ENCODE measurements at places on chromosomes 6 and 20. TPM values are rescaled to one million over a fixed set of nuclear protein-coding genes. Genes with fewer than 3 reads are reported as not detected.

DNA sequence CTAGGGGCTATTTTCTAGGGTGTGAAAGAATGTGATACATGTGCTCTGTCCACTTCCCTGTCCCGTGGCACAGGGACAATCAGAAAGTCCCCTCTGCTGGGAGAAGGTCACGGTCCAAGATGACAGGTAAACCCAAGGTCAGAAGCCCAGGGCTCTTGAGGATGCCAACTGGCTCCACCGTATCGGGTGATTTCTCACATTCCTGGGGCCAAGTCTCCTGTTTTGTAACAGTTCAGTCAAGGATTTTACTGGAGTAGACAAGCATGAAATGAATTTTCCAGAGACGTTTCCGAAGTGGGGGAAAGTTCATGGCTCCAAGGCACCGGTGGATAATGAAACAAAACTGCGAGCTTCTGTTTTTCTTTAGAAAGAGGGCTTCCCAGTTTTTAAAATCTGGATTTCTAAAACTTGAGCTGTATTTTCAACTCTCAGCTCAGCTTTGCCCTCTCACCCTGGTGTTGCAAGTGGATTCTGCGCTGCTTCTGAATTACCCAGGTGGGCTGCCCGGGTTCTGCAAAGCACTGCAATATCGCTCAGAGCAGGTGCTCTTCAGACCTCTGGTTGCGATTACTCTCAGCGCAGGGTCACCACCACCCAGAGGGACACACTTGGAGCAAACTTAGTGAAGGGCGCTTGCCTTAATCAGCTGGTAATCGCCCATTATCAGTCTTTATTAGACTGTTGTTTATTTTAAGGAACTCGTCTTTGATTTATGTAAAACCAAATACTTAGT lies 64.4 kb upstream of the TMEM170B start:
- no peak for DNase-seq

GRCh38 chr20:50516180-50516934 lies 6.2 kb downstream of the PTPN1 start:
- no peak for DNase-seq

- no peak for DNase-seq
These were observed 53.8 kb downstream of the MACROD2 start for GRCh38 chr20:14049111-14049510.

- DNase-seq, result no peak
These were observed 488.5 kb upstream of the BTBD3 start for GRCh38 chr20:11429168-11429567.

DNA sequence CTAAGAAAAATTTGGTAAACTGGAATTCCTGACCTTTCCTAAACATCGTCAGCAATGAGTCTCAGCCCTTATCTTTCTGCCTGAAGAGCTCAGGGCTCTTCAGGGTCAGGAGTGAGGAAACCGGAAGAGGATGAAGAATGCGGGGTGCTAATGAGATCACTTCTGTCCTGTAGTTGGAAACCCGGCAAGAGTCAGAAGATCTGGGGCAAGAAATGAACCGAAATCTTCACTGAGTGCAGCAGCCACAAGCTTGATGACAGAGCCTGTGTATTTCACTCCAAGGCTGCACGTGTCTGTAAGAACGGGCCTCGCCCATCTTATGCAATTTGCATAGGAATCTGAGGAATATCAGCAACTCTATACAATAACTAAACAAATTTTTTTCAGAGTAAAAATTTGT lies 60.4 kb upstream of the QKI start:
- DNase-seq, result no peak

GRCh38 chr6:79421707-79422484 lies 115.3 kb downstream of the LCA5 start:
- no peak for DNase-seq

- no peak for DNase-seq
These were observed 69.9 kb upstream of the FLRT3 start for GRCh38 chr20:14407336-14407735.

- DNase-seq, result no peak
These were observed 178.9 kb upstream of the SULF2 start for GRCh38 chr20:47964149-47964548.

DNA sequence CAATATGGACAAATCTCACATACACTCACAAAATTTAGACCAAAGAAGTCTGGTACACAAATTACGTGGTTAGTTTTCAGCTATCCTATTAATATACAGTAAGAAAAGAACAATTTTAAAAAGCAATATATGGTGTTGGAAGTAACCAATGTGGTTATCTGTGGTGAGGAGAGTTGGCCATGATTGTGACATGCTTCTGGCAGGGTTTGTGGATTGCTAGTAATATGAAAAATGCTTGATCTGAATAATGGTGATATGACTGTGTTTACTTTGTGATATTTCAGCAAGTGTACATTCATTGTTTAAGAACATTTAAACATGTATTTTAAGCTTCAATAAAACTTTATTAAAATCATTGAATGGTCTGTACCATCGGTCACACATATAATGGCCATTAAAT lies 99.1 kb downstream of the ADGB start:
- DNase-seq, result no peak

GRCh38 chr6:69220375-69220774 lies 576.4 kb downstream of the LMBRD1 start:
- no peak for DNase-seq

- DNase-seq, result no peak
These were observed 242.8 kb downstream of the GJA1 start for GRCh38 chr6:121678245-121678644.

DNA sequence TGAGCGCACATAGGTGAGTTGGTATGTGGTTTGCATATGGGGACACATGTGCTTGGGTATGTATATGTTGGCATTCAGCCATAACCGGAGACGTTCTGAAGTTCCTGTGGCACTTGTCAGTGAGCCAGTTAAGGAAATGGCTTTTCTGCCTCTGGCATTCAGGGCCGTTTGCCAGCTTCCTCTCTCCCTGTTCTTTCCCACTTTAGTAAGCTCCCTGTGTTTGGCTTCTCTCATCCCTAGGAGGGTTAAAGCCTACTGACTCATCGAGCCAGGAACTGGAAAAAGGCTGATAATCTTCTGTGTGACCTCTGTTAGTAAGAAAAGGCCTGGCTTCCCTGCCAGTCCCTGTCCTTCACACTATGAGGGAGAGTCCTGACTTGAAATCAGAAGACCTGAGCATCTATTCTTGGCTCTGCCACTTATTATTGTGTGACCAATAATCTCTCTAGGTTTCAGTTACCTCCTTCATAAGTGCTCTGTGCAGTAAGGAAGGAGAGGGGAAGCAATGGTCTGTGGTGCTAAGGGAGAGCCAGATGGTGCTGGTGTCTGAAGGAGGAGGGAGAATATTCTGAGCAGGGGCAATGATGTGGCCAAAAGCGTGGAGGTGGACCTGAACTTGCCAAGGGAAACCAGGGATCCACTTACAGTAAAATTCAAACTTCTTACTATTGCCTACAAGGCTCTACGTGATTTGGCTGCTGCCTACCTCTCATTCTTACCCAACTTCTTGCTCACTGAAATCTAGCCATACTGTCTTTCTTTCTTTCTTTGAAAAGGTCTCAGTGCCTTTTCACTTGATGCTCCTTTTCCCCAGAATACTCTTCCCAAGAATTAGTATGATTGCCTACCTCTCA lies 31.4 kb downstream of the ACSS2 start:
- DNase-seq, result no peak

- no peak for DNase-seq
These were observed 72.7 kb downstream of the PSMG4 start for GRCh38 chr6:3331494-3331893.

DNA sequence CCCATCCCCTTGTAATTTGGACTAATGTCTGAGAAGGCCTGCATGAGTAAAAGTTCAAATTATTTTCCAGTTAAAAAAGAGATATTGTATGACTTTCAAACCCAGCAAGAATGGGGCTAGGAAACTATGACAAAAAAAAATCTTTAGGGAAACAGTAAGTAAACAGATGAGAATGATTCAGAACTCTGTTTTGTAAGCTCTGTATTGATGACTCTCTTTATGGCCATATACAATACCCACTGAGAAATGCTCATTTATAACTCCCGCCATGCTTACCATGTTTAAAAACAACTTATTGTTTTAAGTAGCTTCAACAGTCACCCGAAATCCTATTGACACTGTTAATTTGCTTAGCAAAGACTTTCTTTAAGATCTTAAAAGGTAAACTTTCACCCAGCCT lies 17.2 kb upstream of the PCK1 start:
- DNase-seq, result no peak

DNA sequence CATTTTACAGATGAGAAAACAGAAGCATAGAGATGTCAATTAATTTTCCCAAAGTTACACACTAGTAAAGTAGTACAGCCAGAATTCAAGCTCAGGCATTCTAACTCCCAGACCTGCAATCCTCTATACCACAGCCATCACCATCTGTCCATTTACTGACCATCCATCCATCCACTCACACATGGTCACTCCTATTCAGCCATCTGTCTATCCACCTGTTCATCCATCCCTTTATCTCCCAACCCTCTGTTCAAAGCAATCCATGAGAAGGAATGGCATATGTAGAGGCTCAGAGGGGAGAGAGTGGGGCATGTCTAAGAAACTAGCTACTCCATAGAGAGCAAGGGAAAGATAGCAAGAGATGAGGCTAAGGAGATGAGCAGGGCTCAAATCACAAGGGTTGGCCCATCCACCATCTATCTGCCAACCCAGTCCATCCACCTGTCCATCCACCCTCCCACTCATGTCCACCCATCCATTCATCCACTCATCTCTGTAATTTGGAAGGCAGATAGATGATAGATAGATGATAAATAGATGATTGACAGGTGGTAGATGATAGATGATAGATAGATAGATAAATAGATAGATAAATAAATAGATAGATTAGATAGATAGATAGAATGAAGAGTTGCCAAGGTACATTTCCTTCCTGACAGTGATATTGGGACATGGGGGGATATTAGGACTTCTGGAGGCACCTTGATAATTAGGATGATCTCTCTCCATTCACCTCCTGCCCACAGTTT lies 12.2 kb upstream of the C6orf132 start:
- DNase-seq, result no peak

GRCh38 chr6:104837158-104837557 lies 22.6 kb downstream of the HACE1 start:
- no peak for DNase-seq

DNA sequence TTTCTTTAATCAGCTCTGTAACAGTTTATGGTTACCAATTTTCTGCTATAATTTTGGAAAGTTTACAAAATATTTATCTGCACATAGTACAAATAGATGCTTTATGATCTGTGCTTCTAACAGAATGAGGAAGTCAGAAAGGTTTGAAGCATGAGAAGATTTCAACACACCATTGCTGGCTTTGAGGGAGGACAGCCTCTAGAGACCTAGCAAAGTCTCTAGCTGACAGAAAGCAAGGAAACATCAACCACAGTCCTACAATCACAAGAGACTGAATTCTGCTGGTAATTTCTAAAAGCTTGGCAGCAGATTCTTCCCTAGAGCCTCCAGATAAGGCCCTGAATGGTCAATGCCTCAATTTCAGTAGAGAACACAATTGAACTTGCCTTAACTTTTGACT lies 750.8 kb upstream of the SLC35B3 start:
- no peak for DNase-seq

GRCh38 chr6:127462376-127462775 lies 3.2 kb upstream of the KIAA0408 start:
- DNase-seq, result no peak

DNA sequence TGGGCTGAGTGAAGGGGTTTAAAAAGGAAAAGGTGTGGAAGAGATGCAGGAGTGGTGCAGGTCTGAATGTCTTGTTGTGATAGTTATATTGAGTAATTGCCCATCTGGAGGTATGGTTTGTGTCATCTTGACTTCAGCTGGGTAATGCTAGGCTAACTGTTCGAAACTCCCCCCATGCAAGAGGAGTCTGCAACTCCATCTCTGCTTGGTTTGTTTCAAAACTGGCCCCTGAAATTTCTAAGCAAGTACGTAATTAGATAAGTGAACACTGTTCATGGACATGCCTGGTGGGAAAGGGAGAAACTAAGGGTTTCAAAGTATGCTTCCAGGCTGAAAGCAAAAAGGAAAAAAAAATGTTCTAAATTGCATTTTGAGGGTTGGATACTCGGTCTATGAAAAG lies 17.1 kb downstream of the TTK start:
- no peak for DNase-seq

- no peak for DNase-seq
These were observed 62.9 kb upstream of the SNX9 start for GRCh38 chr6:157760137-157760536.

DNA sequence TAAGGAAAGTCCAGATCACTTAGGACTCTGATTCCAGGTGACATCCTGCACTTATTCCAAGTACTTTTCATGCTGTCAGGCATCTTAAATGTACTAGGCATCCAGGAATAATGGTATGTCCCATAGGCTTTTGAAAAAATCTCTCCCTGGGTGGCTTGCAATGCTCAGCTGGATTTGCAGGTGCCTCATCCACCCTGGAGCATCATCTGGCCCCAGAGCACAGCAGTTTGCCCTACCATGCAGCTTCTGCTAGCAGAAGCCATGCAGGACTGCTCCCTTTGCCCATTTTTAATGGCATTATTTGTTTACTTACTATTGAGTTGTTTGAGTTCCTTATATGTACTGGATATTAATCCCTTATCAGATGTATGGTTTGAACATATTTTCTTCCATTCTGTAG lies 45.2 kb downstream of the DZANK1 start:
- DNase-seq, result no peak

- DNase-seq, result no peak
These were observed 1.3 kb downstream of the DSTN start for GRCh38 chr20:17571153-17571527.

- DNase-seq, result no peak
These were observed 1.4 kb downstream of the CDC5L start for GRCh38 chr6:44388887-44389286.

DNA sequence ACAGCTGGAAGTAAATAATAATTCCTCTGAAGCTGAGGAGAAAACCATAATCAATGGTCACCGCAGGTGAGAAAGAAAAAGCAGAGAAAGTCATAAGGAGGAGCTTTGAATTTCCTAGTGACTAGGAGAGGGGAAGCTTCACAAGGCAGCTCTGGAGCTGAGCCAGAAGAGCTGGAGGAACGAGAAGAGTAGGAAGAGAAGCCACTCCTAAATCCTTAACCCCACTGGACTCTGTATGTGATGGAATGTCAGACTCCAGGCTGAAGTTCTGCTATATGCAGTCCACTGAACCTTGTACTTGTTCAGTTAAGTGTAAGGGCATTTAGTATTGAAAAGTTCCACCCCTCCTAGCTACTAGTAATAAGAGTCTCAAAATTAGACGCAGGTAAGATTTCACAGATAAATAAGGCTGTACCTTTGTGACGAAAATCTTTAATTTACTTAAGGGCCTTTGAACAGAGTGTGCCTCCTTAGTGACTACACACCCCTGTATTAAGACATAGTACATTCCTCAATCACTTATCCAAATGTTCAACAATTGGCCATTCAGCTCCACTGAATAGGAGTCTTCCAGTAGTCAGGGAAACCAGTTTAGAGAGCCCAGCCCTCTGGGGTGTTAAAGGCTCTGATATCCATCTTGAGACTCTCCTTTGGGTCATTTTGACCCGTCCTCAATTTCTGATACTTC lies 71.4 kb upstream of the UFL1 start:
- DNase-seq, result no peak

Gene PTGIS
- 14.4 TPM for total RNA-seq

Gene SIRPD
- total RNA-seq, result not detected

Gene KIAA0408
- total RNA-seq, result 1.7 TPM

Gene CDK19
- total RNA-seq, result 14.1 TPM

Gene PRPH2
- not detected for total RNA-seq

Gene ARHGAP18
- 13.0 TPM for total RNA-seq

Gene MAS1
- total RNA-seq, result not detected

Gene KCNQ2
- total RNA-seq, result 0.76 TPM

Gene HMGCLL1
- not detected for total RNA-seq

Gene TUBE1
- total RNA-seq, result 19.6 TPM

Gene SLC2A10
- total RNA-seq, result 5.9 TPM

Gene ZFAND3
- total RNA-seq, result 40.9 TPM

Gene MMP24
- 0.47 TPM for total RNA-seq

All from suprapubic skin (tissue), 4 donors.